ENCODE measurements at places on chromosomes 13 and 19.
A peak's percentile ranks its signal among the peaks of the same experiment; 100 is the strongest.

- no peak for DNase-seq
These were observed 73.5 kb downstream of the PDS5B start for GRCh38 chr13:32659736-32660135.

DNA sequence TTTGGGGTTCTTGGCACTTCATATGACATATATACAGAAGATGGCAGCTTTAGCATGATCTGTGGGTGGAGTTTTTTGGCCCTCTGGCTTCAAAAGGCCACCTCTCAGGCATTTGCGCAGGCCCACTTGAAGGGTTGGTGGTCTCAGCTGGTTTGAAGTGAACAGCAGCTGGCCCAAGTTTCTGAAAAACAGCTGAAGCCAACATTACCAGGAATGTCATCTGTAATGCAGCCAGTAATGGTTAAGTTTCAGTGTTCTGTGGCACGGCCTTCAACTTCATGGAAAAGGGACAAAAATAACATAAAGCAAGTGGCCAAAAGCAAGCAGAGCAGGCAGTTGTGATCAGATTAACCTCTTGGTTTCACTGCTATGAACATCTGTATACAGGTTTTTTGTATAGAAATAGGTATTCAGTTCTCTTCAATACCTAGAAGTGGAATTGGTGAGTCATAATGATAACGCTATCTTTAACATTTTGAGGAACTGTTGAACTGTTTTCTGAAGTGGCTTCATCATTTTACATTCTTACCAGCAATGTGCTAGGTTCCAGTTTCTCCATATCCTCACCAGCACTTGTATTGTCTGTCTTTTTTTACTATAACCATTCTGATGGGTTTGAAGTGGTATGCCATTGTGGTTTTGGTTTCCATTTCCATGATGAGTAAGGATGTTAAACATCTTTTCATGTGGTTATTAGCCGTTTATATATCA lies 245.4 kb downstream of the SHISA2 start:
- DNase-seq = peak; percentile 75

- no peak for DNase-seq
These were observed 232.9 kb downstream of the FOXO1 start for GRCh38 chr13:40433577-40433976.

DNA sequence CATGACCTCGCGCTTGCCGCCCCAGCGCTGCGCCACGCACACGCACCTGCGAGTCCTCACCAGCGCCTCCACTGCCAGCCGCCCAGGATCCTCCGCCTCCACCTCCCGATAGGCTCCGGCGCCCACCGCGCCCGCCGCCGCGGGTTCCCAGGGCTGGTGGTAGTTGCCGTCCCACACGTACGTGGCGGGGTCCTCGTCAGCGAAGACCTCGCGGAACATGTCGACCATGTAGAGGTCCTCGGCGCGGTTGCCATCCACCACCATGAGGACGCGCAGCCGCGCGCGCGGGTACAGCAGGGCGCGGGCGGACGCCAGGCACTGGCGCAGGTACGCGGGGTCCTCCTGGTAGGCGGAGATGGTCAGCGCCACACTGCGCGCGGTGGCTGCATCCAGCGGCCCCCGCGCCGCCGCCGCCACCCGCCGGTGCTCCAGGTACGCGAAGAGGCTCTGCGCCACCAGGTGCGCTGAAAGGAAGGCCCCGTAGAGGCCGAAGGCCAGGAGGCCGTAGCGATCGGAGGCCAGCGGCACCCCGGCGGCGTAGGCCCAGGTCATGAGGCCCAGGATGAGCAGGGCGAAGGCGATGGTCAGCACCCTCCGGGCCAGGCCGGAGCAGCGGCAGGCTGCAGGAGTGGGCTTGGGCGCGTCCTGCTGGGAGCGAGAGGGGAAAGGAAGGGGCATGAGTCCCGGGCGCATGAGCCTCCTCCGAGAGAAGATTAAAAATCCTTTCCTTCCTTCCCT lies 4.4 kb downstream of the HAS1 start:
- no peak for DNase-seq

DNA sequence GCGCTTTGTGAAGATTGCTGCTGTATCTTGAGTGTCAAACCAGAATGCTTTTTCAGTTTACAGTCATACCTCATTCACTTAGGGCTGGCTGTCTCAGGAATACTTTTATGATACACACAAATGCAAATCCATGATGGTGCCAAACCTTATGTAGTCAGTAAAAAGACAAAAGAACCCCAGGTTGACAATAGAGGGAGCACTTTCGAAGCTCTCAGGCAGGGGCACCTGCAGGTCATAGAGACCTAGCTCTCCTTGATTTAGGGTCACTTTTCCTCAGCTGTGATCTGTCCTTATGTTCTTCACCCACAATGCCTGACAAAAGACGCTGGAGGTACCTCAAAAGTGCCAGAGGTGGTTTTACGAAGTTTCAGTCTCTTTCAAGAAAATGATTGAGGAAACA lies 172.2 kb downstream of the DNAJC15 start:
- no peak for DNase-seq

Data from SW480 (cell line).